ENCODE measurements at places on chromosomes 2 and 18. TPM values are rescaled to one million over a fixed set of nuclear protein-coding genes. Genes with fewer than 3 reads are reported as not detected.

Gene ALPP
- not detected for total RNA-seq

Gene SLC8A1
- 9.4 TPM for total RNA-seq

Gene MREG
- total RNA-seq = 3.9 TPM

Gene RNF149
- total RNA-seq = 69.2 TPM

Gene MOCOS
- 9.6 TPM for total RNA-seq

Gene PIEZO2
- total RNA-seq = 26.4 TPM

- DNase-seq = no peak
Measured at GRCh38 chr2:171652416-171652785, 34.9 kb upstream of the DYNC1I2 start.

DNA sequence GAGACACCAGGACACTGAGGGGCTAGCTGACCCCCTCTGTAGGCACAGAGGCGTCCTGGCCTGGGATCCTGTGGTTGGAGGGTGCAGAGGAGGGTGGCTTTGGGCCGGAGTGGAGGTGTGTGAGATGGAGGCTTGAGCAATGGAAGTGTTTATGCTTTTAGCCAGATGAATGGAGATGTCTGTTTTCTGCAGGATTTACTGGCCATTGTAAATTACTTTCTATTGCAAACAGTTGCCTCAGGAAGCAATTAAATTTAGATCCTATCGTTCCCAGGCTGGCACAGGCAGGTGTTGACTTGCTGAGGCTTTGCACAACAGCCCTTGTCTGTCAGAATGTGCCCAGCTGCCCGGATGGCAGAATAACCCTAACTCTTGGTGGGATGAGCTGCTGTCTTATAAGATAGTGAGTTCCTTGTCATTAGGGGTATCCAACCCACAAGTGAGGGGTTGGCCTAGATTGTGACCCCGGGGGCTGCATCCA, 1.8 kb upstream of the ARID5A start:
- DNase-seq = no peak

- DNase-seq = no peak
Measured at GRCh38 chr2:54522624-54523281, 66.6 kb downstream of the SPTBN1 start.

GRCh38 chr2:145792745-145793144, 1272.8 kb upstream of the ZEB2 start:
- peak; percentile 13 for DNase-seq

Measured in tibial nerve (tissue), 4 donors.